Endodermal cell (in vitro differentiated cells): ENCODE measurements at places on chromosomes 11 and 22.

DNA sequence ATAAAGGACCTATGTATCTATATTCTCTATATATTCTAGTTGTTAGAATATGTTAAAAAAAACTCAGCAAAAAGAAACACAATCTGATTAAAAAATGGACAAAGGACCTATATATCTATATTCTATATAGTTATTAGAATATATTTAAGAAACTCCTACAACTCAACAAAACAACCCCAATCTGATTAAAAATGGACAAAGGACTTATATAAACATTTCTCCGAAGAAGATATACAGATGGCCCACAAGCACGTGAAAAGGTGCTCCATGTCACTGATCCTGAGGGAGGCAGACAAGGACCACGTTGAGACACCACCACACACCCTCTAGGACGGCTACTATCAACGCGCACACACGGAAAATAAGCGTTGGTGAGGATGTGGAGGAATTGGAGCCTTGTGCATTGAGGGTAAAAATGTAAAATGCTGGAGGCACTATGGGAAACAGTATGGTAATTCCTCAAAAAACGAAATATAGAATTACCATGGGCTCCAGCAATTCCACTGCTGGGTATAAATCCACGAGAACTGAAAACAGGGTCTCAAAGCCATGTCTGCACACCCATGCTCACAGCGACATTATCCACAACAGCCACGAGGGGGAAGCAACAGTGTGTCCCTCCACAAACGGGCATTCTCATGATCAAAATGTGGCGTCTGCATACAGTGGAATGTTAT lies 22.7 kb downstream of the YPEL1 start:
- H3K4me3 ChIP-seq, result no peak overlapping the region
- no peaks in the 10 kb centered on the region for H3K27me3 ChIP-seq
- no peaks in the 10 kb centered on the region for H3K4me1 ChIP-seq
- no peaks in the 10 kb centered on the region for H3K36me3 ChIP-seq
- peak; percentile 83 for DNase-seq
- H3K27ac ChIP-seq, result no peak overlapping the region

- no peak overlapping the region for H3K27ac ChIP-seq
- H3K4me3 ChIP-seq, result no peak overlapping the region
- no peaks in the 10 kb centered on the region for H3K27me3 ChIP-seq
- H3K36me3 ChIP-seq, result peaks cover 6% of the 10 kb centered on the region
Measured at GRCh38 chr11:73648571-73649046, 2.2 kb downstream of the PLEKHB1 start.

DNA sequence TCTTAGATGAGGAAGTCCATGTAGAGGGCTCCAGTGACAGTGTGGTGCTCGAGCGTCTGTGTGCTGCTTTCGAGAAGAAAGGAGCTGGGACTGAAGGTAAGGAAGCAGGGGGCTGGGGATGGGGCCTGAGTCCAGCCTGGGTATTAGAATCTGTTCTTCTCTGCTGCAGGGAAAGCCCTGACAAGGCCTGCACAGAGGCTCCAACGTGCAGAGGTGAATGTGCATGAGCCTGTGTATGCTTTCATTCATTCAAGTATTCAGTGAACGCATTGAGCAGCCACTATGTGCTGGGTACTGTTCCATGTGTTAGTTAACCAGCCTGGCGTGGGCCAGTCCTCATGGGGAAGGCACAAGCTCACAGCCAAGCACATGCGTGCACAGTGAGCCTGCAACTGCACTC lies 93.4 kb downstream of the MYO18B start:
- no peaks in the 10 kb centered on the region for H3K4me1 ChIP-seq
- no peaks in the 10 kb centered on the region for H3K36me3 ChIP-seq
- no peaks in the 10 kb centered on the region for H3K27me3 ChIP-seq

DNA sequence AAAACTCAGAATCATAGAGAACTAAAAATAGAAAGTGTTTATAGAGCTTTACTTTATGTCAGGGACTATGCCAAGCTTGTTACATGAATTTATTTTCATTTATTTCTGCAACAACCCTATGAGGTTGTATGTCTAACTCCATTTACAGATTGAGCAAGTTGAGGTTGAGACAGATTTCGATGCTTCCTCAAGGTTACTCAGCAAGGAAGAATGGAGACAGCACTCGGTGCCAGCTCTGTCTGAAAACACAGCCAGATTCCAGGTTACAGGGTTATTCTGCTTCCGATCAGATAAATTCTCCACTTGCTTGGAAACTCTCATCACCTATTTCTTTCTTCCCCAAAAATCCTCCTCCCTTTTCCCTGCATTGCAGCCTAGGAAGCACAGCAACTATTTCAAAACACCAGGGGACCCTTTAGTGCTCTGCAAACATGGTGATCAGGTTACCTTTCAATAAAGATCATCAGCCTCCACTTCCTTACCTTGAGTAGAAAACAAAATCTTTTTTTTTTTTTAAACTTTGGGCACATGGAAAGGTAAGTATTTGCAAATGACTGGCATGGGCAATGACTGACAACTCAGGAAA lies 7.0 kb downstream of the MMP3 start:
- no peak for DNase-seq
- H3K27me3 ChIP-seq, result no peaks in the 10 kb centered on the region
- no peak overlapping the region for H3K27ac ChIP-seq
- no peak overlapping the region for H3K4me3 ChIP-seq
- H3K4me1 ChIP-seq, result no peaks in the 10 kb centered on the region

- no peak for DNase-seq
- no peak overlapping the region for H3K27ac ChIP-seq
- H3K27me3 ChIP-seq, result no peaks in the 10 kb centered on the region
Measured at GRCh38 chr22:37870273-37870672, 21.1 kb downstream of the EIF3L start.

DNA sequence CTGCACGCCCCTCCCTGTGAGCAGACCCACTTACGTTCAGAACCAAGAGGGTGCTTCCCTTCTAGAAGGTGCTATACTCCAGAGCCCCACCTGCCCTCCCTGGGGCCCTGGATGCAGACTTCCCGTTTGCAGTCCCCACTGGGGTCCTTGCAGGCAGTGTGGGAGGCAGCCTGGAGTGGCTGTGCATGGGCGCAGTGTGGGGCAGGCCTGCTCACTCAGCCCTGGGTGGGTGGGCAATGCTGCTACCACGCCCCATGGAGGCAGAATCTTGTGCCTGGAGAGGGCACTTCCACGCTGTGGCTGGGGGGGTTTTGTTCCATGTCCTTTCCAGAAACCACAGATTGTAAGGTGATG lies 116.2 kb downstream of the KCNQ1OT1 start:
- H3K27me3 ChIP-seq, result peaks cover 20% of the 10 kb centered on the region
- no peak overlapping the region for H3K27ac ChIP-seq
- DNase-seq, result peak; percentile 27

DNA sequence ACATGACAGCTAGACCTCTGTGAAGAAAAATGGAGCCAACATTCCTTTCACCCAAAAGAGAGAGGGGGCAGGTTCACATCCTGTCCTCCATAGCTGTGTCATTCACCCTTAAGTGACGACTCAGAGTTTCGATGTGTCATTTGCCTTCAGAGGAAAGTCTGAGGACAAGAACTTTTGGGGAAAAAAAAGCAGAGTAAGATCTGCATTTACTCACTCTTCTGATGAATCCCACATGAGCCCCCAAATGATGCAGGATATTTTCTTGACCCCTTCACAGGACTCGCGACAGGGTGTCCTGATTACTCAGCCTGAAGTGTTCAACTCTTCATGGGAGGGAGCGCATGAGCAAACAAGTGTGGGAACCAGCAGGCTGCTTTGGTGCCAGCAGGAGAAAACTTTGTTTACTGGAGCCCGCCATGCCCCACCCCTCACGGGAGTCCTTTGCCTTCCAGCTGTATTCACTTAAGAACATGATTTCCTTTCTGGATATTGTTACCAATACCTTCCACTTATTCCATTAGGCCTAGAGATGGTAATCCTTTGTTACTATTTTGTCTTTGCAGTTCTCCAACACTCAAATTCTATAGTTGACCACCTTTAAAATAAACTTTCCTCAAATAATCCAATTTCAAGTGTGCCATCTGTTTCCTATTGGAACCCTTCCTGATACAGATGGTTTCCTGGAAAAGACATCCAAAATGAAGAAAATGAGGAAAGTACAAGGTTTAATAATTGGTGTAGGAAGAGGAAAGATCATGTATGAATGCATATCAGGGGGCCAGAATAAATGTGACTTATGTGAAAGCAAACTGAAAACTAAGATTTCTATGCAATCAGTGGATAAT lies 729.8 kb downstream of the FAM181B start:
- no peak overlapping the region for H3K4me3 ChIP-seq
- DNase-seq, result no peak
- no peaks in the 10 kb centered on the region for H3K36me3 ChIP-seq

DNA sequence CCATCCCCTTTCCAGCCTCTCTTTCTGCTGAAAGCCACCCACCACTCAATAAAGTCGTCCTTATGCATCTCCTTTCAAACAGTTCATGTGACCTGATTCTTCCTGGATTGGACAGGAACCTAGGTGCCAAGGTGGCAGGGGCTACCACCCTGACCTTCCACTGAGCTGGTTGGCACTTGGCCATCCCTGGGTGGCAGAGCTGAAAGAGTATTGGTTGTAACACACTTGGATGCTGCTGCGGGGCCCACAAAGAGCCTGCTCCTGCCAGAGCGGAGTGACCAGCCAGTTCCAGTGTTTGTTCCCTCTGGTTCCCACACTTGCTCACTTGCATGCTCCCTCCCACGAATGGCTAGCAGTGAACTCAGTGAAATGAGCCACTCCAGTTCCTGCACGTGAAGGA lies 57.2 kb upstream of the OR4C15 start:
- no peak for DNase-seq
- H3K27me3 ChIP-seq, result no peaks in the 10 kb centered on the region
- no peak overlapping the region for H3K27ac ChIP-seq
- no peak overlapping the region for H3K4me3 ChIP-seq

DNA sequence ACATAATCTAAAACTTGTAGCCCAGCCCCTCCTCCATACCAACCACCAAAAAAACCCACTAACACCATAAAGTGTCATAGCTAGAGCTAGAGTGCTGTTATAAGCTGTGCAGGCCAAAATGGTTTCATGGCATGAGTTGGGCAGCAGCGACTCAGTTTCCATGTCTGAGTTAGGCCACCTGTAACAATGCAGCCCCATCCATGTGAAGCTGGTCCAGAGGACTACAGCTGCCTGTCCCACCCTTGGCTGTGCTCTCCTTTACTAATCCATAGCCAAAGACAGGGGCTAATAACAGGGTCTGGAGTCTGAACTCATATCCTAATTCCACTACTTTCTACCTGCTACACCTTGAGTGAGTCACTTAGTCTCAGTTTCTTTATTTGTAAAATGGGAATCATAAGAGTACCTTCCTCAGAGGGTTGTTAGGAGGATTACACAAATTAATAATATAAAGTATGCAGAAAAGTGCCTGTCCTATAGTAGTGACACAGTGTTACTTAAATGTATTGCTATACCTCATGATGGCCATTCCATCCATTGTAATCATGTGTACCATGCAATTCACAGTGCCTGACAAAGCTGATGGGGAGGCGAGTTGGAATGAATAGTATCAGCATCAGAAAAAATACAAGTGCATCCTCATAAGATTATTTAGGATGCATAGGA lies 20.6 kb downstream of the KCNQ1OT1 start:
- no peaks in the 10 kb centered on the region for H3K27me3 ChIP-seq
- H3K4me1 ChIP-seq, result peaks cover 11% of the 10 kb centered on the region
- no peak for DNase-seq

DNA sequence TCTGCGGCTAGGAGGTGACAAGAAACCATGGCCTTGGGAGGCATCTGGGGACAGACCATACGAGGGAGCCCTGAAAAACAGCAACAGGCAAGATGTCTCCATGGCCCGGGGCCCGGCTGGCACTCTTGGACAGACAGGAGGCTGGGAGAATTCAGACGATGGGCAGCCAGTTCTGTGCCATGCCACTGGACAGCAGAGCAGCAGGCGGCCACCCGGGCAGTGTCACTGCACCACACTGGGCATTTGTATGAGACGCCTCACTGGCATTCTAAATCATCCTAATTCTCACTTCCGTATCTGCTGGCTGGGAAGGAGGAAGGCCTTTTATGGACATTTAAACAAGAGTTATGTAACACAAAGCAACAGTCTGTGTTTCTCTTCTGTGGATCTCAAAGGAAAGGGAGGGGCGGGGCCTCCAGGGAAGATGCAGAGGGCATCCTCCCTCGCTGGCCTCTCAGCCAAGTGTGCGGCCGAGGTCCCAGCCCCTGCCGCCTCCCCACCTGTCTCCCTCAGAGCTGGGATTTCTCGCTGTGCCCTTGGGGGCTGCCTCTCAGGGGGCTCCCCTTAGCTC lies 350.3 kb downstream of the SHANK2 start:
- H3K27me3 ChIP-seq, result no peaks in the 10 kb centered on the region
- H3K4me1 ChIP-seq, result peaks cover 6% of the 10 kb centered on the region
- no peak overlapping the region for H3K27ac ChIP-seq
- H3K4me3 ChIP-seq, result no peak overlapping the region
